Upper lobe of left lung (tissue), 6 donors: ENCODE measurements at places on chromosomes 6 and 20.
A peak's percentile ranks its signal among the peaks of the same experiment; 100 is the strongest.

GRCh38 chr20:43477619-43478018 is 19.9 kb downstream of the SRSF6 start:
- no peak for DNase-seq

- DNase-seq: no peak
Observed at GRCh38 chr6:35911871-35912653, 8.8 kb downstream of the SRPK1 start.

GRCh38 chr6:80923816-80924215 is 817.3 kb downstream of the BCKDHB start:
- no peak for DNase-seq

DNA sequence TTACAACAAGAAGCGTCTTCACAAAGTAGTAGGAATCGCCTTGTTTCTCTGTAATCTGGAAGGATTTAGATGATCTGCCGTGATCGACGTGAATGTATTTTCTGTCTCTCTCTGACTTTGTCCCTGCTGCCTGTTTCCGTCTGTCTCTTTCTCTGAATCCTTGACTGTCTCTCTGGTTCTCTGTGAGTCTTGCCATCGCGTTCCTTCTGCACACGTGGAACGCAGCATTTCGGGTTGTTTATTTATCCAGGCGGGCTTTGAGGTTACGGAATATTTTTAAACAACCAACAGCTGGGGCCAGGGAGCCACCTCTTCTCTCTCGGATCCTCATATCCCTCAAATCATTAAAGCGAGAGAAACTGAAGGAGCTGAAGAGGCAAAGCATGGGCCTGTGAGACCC is 215.9 kb downstream of the ZDHHC14 start:
- DNase-seq: no peak

DNA sequence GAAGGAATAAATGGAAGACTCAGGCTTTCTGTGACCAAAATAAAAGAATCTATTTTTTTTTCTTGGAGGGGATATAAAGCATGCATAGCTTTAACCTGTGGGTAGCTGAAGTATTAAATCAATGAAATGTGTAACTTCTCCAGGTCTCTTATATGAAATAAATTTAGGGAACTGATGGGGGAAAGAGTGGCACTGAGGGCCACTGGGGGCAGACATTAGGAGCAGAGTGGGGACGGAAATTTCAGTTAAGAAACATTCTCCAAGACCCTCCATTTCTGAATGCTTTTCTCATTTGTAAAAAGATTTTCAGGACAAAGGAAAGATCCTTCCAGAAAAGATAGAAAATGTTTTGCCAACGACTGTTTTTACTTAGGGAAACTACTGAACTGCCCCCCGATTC is 131.0 kb downstream of the GPX5 start:
- no peak for DNase-seq

DNA sequence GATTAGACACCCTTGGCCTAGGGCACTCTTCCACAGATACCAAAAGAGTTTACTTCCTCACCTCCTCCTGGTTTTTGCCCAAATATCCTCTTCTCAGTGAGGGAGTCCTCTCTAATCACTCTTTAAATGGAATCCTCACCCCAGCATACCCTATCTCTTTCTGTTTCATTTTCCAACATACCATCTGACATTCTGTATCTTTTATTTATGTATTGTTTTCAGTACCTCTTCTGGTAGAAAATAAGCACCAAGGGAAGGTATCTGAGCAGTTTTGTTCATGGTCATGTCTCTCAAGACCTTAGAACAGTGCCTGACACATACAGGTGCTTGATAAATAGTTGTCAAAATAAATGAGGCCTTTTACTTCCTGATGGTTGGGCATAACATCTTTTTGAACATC is 55.1 kb downstream of the KIAA0408 start:
- no peak for DNase-seq

GRCh38 chr6:44538807-44539201 is 151.3 kb downstream of the CDC5L start:
- DNase-seq: no peak

- DNase-seq: no peak
Observed at GRCh38 chr20:7231303-7231702, 463.8 kb downstream of the BMP2 start.

- no peak for DNase-seq
Observed at GRCh38 chr6:85771455-85771854, 128.8 kb upstream of the SYNCRIP start.

DNA sequence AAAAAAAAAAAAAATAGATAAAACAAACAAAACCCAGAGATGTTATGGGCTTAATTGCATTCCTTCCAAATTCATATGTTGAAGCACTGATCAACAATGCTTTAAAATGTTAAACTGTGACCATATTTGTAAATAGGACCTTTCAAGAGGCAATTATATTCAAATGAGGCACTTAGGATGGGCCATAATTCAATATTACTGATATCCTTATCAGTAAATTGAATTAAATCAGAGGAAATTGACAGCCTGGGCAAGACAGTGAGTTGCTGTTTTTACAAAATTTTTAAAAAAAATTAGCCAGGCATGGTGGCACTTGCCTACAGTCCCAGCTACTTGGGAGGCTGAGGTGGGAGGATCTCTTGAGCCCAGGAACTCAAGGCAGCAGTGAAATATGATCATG is 364.1 kb downstream of the GJA1 start:
- DNase-seq: no peak

- DNase-seq: no peak
Observed at GRCh38 chr6:129632172-129632613, 77.8 kb downstream of the ARHGAP18 start.

DNA sequence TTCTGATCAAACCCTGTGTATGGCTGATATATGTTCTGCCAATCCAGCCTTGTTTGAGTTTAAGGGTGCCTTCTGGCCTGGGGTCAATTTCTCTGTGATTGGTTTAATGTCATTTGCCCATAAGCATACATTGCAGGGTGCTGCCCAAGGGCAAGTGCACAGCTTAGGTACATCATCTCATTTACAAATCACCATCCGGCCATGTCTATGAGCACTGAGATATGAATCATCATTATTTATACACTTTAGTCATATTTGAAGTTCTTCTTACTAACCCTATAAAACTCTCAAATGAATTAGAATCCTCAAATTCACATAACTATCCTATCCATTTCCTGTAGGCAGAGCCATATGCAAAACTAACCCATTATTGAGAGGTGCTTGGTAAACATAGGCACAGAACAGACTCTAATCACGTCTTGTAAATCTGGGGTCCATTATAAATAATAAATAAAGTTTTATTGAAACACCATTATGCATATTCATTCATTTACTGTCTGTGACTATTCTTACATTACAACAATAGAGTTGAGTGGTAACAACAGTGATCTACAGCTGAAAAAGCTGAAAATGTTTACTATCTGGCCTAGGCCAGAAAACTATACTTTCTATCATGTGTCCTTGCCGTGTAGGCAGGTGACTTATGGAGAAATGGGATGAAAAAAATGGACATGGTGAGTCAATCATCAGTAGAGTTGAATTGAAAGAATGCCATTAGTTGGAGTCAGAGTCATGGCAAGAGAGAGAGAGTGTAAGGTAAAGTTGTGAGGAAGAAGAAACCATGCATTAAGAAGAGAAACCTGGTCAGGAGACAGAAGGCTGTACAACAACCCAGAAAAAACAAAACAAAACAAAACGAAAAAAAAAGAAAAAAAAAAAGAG is 25.0 kb downstream of the KCNQ5 start:
- DNase-seq: no peak

- no peak for DNase-seq
Observed at GRCh38 chr20:9368893-9369292, 145.5 kb upstream of the LAMP5 start.

GRCh38 chr6:11226005-11226404 is 6.5 kb downstream of the NEDD9 start:
- DNase-seq: no peak

GRCh38 chr20:44966030-44966961 is at the start of gene STK4:
TSS of gene STK4 (plus strand) at chr20:44966512. CDS start at chr20:44966569, 57 bp downstream.
- peak; percentile 100 for DNase-seq

- peak; percentile 32 for DNase-seq
Observed at GRCh38 chr6:163806755-163807499, 392.4 kb downstream of the QKI start.

GRCh38 chr20:63145156-63145555 is 70.8 kb downstream of the YTHDF1 start:
- DNase-seq: no peak

- no peak for DNase-seq
Observed at GRCh38 chr6:85797993-85798392, 155.3 kb upstream of the SYNCRIP start.
